A549 treated with GW870086 at 1 μM for 4 hours (cell line): ENCODE measurements at places on chromosomes 11 and 22. TPM values are rescaled to one million over a fixed set of nuclear protein-coding genes. Genes with fewer than 3 reads are reported as not detected.

Gene USH1C
- 0.54 to 1.6 TPM (median 1.1 TPM) in 5 replicates for total RNA-seq

Gene TYR
- total RNA-seq: not detected in 5 replicates

Gene C11orf21
- total RNA-seq: not detected in 5 replicates

Gene PIH1D2
- total RNA-seq: 0.99 to 1.5 TPM (median 1.1 TPM) in 5 replicates

Gene TMEM109
- total RNA-seq: 110 to 135 TPM (median 132 TPM) in 5 replicates

Gene CATSPER1
- total RNA-seq: 0.89 to 1.8 TPM (median 1.5 TPM) in 5 replicates

Gene TRIM49
- 0.07 TPM in 1 of 5 replicates, not detected in the others for total RNA-seq

Gene FXYD2
- 14.3 to 21.9 TPM (median 15.8 TPM) in 5 replicates for total RNA-seq

Gene CD3D
- total RNA-seq: not detected in 5 replicates

Gene APOA1
- total RNA-seq: 0.24 to 0.49 TPM in 2 of 5 replicates, not detected in the others

Gene CECR2
- total RNA-seq: 0.05 to 0.14 TPM (median 0.08 TPM) in 5 replicates

Gene LDLRAD3
- total RNA-seq: 22.8 to 27.8 TPM (median 25.6 TPM) in 5 replicates

Gene CCDC15
- total RNA-seq: 0.29 to 0.67 TPM (median 0.52 TPM) in 5 replicates

Gene AMOTL1
- total RNA-seq: 5.5 to 9.8 TPM (median 8.4 TPM) in 5 replicates

Gene CD44
- 624 to 923 TPM (median 720 TPM) in 5 replicates for total RNA-seq

Gene PDGFD
- 6.8 to 8.6 TPM (median 7.7 TPM) in 5 replicates for total RNA-seq

Gene RIC3
- total RNA-seq: 1.4 to 3.2 TPM (median 2.1 TPM) in 5 replicates

Gene TUB
- 4.7 to 7.2 TPM (median 6.1 TPM) in 5 replicates for total RNA-seq

Gene CXCR5
- 0.06 to 0.26 TPM (median 0.14 TPM) in 5 replicates for total RNA-seq

Gene P2RY6
- total RNA-seq: 5.8 to 10.4 TPM (median 8.9 TPM) in 5 replicates

Gene YPEL1
- 0.16 to 0.54 TPM (median 0.30 TPM) in 5 replicates for total RNA-seq

Gene C22orf15
- total RNA-seq: not detected in 5 replicates

Gene GAB4
- total RNA-seq: not detected in 5 replicates

Gene OR6T1
- total RNA-seq: not detected in 5 replicates

Gene CELSR1
- 23.3 to 31.4 TPM (median 27.9 TPM) in 5 replicates for total RNA-seq
